ENCODE measurements at places on chromosomes 16 and 17.

GRCh38 chr16:80875616-80876015 lies 71.2 kb upstream of the CDYL2 start:
- DNase-seq: peak; percentile 43

GRCh38 chr17:76022285-76022684 lies 4.8 kb downstream of the EVPL start:
- DNase-seq: no peak

- no peak for DNase-seq
Observed at GRCh38 chr16:62720651-62721050, 684.4 kb upstream of the CDH8 start.

- no peak for DNase-seq
Observed at GRCh38 chr17:45372325-45372869, 55.6 kb upstream of the MAP3K14 start.

- DNase-seq: no peak
Observed at GRCh38 chr17:83090444-83091256, 11.2 kb downstream of the METRNL start.

DNA sequence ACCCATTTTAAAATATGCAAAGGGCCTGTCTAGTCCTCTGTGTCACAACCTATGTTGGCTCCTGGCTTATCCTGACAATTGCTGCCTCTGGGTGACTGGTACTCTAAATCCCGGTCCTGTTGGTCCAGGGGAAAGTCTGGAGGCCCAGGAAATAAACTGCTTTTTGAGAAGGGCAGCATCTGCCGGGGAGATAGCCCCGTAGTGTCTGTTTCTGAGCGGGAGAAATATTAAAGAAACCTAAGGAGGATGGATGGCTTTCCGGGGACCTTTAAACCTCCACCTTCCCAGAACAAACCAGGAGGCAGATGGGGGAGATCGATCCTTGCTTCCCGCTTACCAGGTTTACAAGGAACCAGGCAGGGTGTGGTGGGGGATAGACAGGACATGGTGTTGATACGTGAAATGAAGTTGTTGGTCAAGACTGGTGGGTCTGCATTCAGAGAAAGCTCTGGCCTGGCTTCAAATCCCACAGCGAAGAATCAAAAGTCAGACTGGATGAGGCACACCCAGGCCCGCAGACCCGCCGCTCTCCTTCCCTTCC lies 3.8 kb downstream of the HOXB2 start:
- DNase-seq: peak; percentile 18

DNA sequence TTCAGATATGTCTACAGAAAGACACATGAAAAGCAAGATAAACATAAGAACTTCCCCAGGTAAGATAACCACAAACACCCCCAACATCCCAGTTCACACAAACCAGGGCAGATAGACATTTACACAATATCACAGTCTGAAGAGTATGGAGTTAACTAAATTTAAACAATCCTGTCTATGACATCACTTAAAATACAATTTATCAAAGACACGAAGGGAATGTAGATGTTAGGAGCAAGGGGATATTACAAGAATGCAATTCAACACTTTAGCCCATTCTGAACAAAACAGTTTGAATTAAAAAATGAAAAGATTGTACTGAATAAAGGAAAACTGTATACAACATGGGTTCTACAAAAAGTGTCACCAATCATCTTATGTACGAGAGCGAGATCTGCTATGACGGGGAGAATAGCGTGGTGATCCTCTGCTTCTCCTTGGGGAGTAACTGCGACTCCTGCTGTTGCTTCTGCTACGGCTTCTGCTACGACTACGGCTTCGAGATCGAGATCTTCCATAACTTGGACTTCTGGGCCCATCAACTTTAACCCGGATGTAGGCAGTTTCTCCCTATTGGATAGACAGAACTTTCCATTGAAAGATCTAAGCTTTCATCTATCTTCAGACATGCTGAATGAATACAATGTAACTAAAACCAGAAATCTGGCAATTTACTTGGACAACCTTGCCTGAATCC lies 1.9 kb downstream of the SRSF1 start:
- no peak for DNase-seq

GRCh38 chr17:81983639-81984373 lies 6.4 kb downstream of the ASPSCR1 start:
- DNase-seq: no peak

DNA sequence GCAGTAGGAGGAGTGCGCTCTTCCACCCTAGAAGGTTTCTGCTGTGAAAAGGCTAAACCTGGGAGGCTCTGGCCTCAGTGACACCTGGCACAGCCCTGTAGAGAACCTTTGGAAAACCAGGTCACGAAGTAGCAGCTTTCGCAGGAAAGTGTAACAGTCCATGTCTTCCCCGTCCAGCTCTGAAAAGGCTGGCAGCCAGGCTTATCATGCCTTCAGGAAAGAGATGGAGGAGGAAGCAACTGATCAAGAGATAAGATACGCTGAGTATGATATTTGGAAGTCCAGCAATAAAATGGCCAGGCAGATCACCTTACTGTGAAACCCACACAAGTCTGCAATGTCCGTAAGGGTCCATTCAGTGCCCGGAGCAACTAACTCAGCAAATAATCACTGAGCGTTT lies 22.3 kb downstream of the TUBD1 start:
- DNase-seq: no peak

DNA sequence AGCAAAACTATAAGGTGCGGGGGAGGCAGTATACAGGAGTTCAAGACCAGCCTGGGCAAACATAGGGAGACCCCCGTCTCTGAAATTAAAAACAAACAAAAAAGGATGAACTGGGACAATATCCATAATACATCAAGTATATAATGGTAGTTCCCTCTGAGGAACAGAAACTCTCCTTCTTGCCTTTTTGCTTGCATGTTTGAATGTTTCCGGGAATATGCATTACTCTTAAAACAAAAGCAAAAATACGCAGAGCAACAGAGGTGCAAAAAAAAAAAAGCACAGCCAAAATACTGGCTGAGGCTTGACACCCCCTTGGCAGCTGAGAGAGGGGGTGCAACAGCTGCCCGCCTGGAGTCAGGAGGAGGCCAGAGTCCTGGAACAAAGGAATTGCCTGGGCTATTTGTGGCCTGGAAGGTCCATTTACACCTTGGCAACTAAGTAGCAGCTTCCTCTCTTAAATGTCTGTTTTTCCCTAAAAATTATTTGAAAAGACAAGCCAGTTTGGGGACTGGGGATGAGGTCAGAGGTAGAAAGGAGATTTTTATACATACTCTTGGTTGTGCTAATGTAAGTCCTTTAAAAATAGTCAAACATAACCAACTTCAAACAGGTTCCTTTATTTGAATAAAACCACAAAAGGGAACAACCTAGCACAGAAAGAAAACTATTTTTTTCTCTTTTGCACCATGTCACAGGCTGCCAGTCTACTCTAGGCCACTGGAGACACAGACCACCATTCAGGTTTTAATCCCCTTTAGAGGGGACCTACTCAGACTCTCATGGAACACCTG lies 19.5 kb downstream of the USP7 start:
- no peak for DNase-seq

DNA sequence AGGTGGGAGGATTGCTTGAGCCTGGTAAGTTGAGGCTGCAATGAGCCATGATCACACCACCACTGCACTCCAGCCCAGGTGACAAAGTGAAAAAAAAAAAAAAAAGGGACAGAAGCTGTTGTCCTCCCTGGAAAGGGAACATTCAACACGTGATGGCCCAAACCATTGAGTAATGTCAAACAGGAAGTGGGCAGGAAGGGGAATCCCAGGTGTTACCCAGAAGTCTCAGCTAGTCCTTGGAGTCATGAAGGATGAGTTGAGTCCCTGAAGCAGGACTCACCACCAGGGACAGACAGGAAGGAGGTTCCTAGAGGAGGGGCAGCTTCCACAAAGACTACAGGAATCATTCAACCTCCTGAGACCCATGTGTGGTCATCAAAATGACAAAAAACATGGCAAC lies 19.8 kb upstream of the CMIP start:
- DNase-seq: no peak

GRCh38 chr16:85437166-85438052 lies 175.7 kb upstream of the GSE1 start:
- peak; percentile 76 for DNase-seq

DNA sequence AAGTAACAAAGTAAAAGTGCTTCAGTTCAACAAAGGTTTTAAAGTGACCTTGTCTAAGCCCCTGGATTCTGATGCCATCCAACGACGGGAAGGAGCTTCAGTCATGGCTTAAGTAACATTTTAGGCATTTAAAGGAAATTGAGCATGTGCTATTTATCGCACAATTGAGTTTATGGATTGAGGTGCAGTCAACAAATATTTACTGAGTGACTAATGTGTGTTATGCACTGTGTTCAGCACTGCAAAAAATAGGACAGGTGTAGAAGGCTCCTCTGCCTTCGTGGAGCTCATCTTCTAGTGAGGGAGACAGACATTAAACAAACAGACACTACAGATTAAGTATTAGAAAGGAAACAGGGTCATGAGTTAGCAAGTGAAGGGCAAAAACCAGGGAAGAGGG lies 12.5 kb downstream of the TMIGD1 start:
- no peak for DNase-seq

- DNase-seq: no peak
Observed at GRCh38 chr17:18163547-18163946, 20.1 kb upstream of the ALKBH5 start.

DNA sequence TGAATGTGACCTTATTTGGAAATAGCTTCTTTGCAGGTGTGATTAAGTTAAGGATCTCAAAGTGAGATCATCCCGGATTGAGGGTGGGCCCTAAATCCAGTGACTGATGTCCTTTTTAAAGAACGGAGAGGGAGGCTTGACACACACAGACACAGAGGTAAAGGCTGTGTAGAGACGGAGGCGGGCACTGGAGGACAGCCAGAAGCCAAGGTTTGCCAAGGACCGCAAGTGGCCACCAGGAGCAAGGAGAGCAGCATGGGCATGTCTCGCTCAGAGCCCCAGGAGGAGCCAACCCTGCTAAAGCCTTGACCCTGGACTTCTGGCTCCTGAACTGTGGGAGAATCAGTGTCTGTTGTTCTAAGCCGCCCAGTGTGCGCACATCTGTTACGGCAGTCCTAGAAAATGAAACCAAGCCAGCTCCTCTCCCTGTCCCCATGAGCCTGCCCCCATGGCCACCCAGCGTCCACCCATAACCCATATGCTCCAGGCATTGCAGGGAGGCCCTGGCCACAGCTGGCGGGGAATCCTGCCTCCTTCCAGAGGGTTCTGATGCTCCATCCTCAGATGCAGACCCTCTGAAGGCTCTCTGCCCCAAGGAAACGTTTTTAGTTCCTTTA lies 15.2 kb downstream of the CNGB1 start:
- DNase-seq: peak; percentile 68

DNA sequence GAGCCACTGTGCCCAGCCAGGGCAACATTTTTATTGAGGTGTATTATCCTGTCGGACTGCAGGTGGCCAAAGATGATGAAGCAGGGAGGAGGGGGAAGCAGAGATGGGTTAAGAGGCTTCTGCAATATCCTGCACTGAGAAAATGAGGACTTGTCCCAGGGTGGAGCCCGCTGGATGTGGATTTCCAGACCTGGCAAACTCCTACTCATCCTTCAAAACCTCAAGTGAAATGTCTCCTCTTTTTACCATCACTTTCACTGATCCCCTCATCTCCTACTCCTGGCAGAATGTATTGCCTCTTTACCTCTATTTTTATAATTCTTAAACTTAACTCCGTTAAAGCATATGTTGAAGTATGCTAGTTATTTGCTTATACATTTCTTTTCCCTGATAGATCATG lies 60.9 kb downstream of the MGAT5B start:
- no peak for DNase-seq

DNA sequence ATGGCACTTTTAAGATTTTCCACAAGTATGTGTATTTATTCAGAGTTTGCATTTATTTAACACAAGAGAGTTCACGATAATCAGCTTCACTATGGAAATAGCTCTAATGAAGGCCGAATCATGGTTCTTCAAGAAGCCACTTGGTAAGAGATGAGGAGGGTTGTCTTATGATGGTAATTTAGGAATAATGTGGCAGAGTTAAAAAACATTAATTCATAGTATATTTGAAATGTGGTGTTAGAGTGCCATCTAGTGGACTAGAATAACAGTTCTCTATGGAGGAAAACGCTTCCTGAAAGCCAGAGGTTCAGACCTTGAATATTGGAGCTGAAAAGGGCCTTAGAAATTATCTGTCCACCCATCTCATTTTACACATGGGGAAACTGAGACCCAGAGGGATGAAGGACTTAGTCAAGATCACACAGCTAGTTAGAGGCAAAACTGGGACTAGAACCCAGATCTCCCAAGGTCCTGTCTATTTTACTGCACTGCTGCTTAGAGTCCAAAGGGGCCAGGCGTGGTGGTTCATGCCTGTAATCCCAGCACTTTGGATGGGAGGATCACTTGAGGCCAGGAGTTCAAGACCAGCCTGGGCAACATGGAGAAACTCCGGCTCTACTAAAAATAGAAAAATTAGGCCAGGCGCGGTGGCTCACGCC lies 33.8 kb upstream of the KPNB1 start:
- DNase-seq: no peak

DNA sequence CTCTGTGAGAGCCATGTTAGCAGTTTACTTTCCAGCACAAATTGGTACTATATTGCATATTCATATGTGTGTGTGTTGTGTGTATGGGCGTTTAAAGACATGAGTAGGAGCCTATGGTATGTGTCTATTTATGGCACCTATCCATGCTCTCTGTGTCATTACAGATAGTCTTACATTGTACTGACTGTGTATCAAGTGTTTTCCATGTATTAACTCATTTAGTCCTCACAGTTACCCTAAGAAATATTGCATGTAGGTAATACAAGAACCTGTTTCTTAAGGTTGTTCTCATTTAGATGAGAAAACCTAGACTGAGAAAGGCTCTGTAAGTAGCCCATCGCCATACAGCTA lies 1.6 kb downstream of the ALG1 start:
- DNase-seq: no peak

DNA sequence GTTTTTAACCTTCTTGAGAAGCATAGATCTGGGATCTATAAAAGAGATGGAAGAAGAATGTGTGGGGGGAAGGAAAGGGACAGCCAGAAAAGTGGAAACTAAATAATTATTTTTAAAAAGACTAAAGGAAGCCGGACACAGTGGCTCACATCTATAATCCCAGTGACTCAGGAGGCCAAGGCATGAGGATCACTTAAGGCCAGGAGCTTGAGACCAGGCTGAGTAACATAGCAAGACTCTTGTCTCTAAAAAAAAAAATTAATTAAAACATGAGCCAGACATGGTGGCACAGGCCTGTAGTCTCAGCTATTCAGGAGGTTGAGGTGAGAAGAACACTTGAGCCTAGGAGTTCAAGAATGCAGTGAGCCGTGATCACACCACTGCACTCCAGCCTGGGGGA lies 335.1 kb downstream of the GRIN2A start:
- no peak for DNase-seq

Measured in testis (tissue), 5 donors.